ENCODE measurements at places on chromosomes 2 and 18. TPM values are rescaled to one million over a fixed set of nuclear protein-coding genes. Genes with fewer than 3 reads are reported as not detected.

GRCh38 chr2:24501813-24502212, 10.8 kb downstream of the NCOA1 start:
- no peak overlapping the region for H3K27ac ChIP-seq
- H3K4me1 ChIP-seq: peaks cover 7% of the 10 kb centered on the region
- H3K27me3 ChIP-seq: no peaks in the 10 kb centered on the region
- no peaks in the 10 kb centered on the region for H3K36me3 ChIP-seq

DNA sequence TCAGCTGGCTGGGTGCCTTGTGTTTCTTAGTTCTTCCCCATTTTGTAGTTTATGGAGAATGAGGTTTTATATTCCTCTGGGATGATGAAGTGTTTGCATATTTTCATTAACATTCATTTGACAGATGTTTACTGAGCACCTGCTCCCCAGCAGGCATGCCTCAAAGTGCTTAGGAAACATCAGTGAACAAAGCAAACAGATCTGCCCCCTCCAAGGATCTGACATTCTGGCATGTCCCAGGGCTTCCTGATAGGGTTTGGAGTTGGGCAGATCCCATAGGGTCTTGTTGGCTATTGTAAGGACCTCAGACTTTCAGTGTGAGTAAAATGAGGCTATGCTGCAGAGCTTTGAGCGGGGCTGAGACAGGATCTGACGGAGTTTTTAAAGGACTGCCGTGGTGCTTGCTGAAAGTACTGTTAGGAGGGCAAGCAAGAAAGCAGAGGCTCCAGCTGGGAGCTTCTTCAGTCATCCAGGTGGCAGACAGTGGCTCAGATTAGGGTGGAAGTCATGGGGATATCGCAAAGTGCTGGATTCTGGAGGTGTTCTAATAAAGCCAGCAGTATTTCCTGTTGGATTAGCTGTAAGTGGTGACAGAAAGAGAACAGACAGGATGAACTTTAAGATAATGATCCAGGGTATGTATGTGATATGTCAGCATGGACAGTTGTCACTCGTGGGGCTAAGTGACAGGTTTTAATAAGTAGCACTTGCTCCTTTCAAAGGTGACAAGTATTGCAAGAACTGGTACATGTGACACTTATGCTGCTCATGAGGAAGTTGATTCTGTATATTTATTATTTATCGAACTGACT, 11.3 kb upstream of the IAH1 start:
- peaks cover 4% of the 10 kb centered on the region for H3K4me1 ChIP-seq
- no peak overlapping the region for H3K27ac ChIP-seq
- peaks cover 33% of the 10 kb centered on the region for H3K36me3 ChIP-seq
- no peak for DNase-seq

LOXHD1 gene
- 10.9 TPM for polyA plus RNA-seq

- peak; percentile 34 for DNase-seq
- H3K36me3 ChIP-seq: no peaks in the 10 kb centered on the region
- peak overlapping the region; percentile 2 for H3K27ac ChIP-seq
- no peaks in the 10 kb centered on the region for H3K27me3 ChIP-seq
- H3K4me1 ChIP-seq: peaks cover 43% of the 10 kb centered on the region
These were observed 2.1 kb downstream of the HADHB start for GRCh38 chr2:26246818-26247217.

NIF3L1 gene
- polyA plus RNA-seq: 18.0 TPM

GRCh38 chr2:177348118-177348654, 44.4 kb upstream of the AGPS start:
- no peak for DNase-seq
- peaks cover 38% of the 10 kb centered on the region for H3K4me1 ChIP-seq
- no peak overlapping the region for H3K27ac ChIP-seq
- no peak overlapping the region for H3K4me3 ChIP-seq

NOP58 gene
- 25.4 TPM for polyA plus RNA-seq

DNA sequence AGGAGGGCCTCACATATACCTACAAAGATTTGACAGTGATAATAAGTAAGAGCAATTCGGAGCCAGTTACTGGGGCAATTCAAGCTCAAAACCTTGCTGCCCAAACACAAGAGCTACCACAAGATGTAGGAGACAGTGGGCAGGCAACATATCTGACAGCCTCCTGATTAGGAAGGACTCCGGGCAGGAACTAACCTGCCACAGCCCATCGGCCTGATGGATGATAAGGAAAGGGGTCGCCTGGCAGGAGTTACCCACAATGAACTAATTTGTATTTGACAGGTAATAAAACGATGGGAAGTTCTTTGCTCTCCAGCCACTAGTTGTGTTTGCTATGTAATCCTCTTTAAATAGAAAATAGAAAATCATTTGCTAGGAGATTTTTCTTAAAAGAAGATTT, 100.2 kb downstream of the ARHGAP15 start:
- H3K4me3 ChIP-seq: no peak overlapping the region
- H3K4me1 ChIP-seq: no peaks in the 10 kb centered on the region
- DNase-seq: no peak
- H3K27me3 ChIP-seq: no peaks in the 10 kb centered on the region
- H3K36me3 ChIP-seq: peaks cover 71% of the 10 kb centered on the region
